Stimulated activated CD8-positive, alpha-beta memory T cell treated with anti-CD3 and anti-CD28 coated beads, Interleukin-15, amount 100 ng/mL, for 24 hours (primary cell): ENCODE measurements at places on chromosomes 4 and X.

DNA sequence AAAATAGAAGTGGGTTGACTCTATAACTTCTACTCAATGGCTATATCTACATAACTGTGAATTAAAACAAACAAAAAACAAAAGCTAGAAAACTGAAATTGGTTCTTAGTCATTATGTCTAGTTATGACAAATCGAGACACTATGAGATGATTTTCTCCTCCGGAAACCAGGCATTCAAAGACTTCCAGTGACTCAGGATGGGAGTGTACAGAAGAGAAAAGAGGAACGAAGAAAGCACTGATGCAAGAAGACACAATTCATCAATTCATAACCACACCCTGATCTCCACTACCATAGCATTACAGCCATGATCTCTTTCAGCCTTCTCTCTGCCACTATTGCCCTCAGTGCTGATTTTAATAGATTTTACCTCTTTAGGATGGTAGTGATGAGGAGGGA lies 253.6 kb downstream of the CBLL2 start:
- DNase-seq, result no peak

DNA sequence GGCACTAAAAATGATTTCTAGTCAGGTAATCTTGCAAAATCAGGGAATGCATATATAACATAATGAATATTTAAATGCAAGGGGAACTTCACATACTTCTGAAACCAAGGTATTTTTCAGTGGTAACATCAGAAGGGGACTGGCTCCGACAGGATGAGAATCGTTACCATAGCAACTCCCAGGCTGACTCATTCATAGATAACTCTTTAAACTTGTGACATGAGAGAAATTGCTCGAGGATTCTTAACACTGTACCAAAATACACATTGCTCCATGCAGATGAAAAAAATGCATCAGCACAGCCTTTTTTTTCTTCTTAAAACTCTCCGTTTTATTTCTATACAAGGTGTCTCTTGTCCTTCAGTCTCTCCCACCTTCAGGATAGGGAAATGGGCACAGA lies 114.3 kb downstream of the GABRB1 start:
- DNase-seq, result no peak

DNA sequence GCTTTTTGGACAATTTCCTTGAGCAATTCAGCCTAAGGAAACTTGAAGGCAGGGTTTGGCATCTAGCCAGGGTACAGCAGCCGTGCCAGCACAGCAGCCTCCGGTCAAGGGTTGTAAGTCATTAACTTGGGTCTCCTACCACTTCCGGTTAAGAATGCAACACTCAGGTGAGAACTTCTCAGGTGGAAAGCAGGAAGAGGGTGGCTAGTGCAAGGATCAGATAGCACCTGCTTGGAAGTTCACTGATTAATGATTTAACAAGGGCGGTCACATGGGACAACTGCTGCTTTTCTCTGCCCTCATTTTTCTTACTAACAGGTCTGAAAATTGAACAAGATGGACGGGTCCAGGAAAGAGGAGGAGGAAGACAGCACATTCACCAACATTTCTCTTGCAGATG lies 30.1 kb upstream of the SCOC start:
- DNase-seq, result no peak

DNA sequence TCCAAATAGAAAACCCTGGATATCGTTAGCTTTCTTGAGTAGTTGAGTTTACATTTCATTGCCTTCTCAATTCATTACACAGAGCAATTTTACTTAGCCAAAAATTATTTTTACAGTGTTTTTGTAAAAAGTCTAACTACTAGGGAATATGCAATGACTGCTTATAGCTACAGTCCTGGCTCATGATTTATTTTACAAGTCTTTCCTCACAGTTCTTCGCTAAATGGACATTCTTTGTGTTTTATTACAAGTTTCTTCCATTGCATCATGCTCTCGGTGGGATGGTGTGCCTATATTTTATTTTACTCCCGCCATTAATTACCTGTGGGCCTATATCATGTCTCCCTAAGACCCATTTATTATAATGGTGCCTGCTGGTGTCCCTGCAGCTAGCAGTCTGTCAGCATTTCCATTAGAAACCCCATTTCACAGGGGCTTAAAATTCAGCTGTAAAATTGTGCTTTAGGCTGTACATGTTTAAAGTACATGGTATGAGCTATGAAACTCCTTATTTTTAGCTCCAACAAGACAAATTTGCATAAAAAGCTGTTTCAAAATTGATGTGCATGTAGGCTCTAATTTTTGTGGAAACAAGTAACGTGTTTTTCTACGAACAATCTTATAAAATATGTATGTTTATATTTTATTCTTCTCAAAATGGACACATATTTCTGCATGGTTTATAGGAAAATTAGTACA lies 227.4 kb downstream of the SLC7A11 start:
- no peak for DNase-seq

DNA sequence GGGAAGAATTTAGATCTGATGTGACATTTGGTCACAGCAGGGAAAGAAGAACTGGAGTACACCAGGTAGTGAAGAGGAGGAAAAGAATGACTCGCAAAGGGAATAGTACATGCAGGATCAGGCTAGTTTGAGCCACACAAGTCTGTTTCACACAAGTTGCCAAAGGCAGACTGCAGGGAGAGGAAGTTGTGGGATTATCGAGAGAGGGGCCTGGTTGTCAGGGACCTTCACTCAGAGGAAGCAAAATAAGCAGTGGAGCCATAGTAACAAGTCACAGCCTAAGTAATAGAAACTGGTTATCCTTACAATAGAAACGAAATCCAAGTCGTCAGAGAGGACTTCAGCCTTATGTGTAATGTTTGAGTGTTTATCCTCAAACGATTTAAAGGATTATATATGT lies 316.7 kb upstream of the HTR2C start:
- DNase-seq, result no peak

DNA sequence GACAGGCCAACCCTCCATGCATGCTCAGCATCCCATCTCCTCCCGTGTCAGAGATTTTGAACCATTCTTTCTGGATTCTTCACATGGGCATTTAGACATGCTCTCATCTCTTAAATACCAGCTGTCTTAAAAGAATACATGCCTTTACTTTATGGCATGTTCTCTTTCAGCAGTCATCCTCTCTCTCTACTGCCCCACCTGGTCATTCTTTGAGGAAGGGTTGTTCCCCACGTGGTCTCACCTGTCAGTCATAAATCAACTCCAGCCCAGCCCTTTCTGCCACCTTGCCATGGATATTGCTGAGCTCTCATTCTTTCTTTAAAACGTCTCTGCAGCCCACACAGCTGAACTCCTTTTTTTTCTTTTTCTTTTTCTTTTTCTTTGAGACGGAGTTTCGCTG lies 111.3 kb downstream of the ARHGAP10 start:
- no peak for DNase-seq

DNA sequence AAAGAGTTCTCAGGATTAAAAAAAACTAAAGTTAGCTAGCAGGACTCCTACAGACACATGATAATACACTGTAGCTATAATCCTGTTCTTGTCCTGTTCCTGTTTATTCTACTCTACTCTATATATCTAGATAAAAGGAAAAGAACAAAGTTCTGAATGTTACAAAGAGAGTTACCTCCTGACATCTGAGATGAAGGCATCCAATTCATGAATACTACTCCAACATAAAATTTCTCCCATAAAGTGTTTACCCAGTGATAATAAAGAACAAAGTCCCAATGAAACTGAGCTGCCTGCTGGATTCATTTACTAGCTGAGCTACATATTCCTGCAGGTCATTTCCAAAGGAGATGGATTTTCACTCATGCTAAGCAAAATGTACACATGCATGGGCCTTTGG lies 27.1 kb downstream of the SEPSECS start:
- no peak for DNase-seq

GRCh38 chr4:85787133-85787532 lies 312.2 kb downstream of the ARHGAP24 start:
- DNase-seq, result no peak

DNA sequence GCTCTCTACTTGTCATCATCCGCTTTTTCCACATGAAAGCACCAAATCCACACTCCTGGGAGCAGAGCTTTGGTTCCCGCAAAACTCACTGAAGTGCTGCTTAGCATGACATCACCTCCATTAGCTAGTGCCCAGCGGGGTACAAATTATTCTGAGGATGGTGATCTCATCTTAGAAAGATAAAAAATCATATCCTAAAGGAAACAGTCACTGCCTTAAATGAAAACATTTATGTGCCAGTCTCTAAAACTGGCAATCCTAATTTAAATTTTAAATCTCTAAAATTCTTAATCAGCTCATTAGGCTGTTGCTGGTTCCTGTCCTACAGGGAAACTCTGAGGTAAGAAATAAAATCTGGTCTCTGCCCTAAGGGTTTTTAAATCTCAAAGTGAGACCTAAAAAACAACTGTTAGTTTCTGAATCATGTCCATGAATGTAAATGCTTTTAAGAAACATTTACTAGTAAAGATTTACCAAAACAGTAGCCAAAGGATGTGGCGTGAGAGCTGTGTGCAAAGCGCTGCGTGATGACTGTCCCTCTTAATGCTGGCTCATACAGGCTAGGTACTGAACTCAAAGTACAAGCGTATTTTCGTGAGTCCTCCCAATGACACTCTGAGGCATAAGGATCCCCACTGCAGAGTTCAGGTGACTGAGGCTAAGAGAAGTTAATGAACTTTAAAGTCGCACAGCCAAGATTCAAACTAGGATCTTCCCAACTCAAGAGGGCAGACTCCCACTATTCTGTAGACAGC lies 4.5 kb downstream of the CASP3 start:
- DNase-seq, result no peak

DNA sequence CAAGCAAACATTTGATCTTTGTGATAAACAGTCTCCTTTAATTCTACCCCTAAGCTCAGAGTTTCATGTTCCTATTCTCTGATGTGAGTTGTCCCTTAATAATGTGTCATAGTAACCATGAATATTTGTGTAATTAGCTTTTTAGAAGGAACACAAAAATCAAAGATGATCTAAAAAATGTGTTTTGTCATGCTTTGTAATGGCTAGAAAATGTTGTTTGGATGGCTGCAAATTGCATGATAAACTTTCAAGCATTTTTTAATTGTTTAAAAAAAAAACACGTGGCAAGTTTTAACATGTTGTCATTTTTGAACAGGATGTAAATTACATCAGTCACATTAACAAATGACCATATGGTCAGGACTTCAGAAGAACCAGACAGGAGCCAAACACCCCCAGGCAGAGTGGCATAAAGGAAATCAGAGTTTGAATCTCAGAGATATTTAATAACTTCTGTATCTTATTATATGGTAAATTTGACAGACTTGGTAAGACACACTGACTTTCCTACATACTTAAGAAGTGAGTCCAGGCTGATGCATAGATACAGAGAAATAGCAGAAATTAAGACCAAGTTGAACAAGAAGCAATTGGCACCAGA lies 223.9 kb upstream of the VEGFC start:
- DNase-seq, result no peak

DNA sequence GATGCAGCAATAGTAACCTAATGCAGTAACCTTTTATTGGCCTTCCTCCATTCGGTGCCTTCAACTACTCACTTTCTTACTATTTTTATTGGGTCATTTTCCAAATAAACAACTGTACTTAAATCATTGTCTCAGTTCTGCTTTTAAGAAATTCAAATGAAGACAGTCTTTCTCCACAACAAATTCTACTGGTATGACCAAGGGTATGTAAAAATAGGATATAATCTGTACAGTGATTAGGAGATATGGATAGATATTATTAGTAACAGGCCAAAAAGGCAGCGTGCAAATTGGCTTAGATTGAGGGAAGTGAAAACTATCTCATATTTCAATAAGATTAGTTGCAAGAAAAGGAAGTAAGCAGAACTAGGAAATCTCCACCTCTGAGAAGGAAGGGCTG lies 177.4 kb upstream of the PPP1R2C start:
- DNase-seq, result no peak

GRCh38 chr4:87151730-87152129 lies 68.7 kb downstream of the KLHL8 start:
- DNase-seq, result no peak

DNA sequence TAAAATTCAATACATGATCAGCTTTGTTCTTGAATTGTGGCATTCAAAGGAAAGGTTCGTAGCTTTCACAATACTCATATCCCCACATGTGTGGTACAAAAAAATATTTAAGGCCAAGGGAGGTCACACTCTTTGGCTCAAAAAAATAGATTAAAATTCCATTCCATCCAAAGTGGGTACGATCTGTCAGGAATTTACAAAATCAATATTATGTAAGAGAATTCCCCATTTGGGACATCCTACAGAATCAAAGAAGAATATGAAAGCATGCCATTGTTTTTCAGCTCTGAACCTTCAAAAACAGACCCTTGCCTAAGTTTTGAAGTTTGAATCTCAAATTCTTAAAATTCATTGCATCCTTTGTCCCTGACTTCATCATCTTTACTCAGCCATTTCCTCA lies 85.8 kb downstream of the MID1 start:
- DNase-seq, result no peak

DNA sequence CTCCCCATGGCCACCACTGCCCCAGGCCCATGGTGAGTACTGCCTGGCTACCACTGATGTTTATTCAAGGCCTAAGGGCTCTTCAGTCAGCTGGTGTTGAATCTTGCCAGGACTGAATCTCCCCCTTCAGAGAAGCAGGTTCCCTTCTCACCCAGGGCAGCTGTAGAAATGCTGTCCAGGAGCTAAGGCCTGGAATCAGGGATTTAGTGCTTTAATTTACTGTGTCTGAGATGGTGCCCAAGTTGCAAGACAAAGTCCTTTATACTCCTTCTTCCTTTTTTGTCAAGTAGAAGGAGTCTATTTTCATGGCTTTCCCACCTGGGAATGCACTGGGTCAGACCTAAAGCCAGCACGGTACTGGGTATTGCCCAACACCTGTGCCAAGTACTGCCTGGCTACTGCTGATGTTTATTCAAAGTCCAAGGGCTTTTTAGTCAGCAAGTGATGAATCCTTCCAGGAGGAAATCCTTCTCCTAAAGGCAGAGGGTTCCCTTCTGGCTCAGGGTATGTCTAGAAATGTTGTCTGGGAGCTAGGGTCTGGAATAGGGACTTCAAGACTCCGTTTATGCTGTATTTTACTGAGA lies 117.6 kb upstream of the ATOH1 start:
- DNase-seq, result no peak

DNA sequence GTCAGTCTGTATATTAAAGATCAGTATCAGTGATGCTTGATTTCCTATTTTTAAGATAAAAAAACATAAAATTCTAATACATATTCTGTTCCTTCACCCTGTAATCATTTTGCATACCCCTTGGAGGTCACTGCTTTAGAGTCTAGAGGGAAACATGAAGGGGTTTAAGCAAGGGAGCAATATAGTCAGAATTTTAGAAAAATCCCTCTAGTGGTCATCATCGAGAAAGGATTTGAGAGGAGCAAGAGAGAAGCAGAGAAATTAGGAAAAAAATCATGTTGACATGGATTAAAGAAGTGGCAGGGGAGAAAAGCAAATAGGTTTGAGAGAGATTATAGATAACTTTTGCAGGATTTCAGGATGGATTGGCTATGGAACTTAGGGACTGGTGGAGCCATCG lies 11.1 kb downstream of the APEX2 start:
- no peak for DNase-seq

- DNase-seq, result no peak
These were observed 1997.4 kb downstream of the C4orf33 start for GRCh38 chr4:131093303-131093702.

DNA sequence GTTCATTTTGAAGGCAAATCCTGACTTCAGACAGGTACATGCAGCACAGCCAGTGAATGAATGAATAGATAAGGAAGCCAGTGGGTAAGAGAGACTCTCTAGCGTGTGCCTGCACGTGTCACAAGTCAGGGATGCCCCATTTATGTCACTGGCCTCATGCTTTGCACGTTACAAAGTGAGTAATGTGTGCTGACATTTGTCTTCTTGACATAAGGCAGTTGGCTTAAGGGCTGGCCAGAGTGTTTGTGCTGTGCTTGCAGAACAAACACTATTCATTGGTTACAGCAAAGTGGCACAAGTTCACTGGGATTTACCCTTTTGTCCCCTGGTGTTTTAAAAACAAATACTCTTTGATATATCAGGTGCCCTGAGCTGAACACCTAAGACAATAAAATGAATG lies 55.9 kb downstream of the CRMP1 start:
- DNase-seq, result no peak
